Stimulated activated CD8-positive, alpha-beta memory T cell treated with anti-CD3 and anti-CD28 coated beads, Interleukin-7, amount 100 ng/mL, for 24 hours (primary cell): ENCODE measurements at places on chromosomes 4 and X.

DNA sequence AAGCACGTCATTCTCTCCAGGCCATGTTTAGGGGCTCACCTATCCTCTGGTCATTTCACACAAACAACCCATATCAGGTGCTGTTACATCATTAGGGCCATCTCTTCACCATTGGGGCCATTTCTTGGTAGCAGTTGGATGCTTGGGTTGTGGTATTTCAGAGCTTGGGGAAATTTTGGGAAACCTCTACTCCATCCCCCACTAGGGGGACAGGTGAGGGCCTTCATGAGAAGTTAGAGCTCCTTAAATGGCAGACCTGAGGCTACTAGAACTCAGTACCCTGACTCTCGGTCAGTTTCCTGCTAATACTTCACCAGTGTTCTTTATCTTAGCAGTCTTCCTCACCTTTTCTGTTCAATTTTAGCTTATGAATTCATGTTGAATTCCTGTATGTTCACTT is 50.2 kb downstream of the ZNF827 start:
- DNase-seq = no peak

DNA sequence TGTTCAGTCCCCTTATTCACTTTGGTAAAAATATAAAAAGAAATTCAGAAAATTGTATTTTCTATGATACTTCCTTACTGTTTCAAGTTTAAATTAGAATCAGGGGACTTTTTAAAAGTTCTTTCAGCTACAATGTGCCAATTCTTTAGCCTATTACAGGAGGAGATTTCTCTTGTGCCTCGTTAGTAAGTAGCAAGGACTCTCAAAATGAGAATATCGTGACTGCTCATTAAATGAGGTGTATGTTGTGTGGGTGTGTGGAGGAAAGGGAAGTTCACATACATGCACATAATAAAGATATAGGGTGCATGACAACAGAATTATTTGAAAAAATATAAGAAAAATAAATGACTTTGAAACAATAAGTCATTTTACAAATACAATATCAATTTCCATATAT is 190.5 kb downstream of the DTHD1 start:
- DNase-seq = no peak

GRCh38 chrX:20218836-20219505 is 47.7 kb downstream of the RPS6KA3 start:
- DNase-seq = no peak

DNA sequence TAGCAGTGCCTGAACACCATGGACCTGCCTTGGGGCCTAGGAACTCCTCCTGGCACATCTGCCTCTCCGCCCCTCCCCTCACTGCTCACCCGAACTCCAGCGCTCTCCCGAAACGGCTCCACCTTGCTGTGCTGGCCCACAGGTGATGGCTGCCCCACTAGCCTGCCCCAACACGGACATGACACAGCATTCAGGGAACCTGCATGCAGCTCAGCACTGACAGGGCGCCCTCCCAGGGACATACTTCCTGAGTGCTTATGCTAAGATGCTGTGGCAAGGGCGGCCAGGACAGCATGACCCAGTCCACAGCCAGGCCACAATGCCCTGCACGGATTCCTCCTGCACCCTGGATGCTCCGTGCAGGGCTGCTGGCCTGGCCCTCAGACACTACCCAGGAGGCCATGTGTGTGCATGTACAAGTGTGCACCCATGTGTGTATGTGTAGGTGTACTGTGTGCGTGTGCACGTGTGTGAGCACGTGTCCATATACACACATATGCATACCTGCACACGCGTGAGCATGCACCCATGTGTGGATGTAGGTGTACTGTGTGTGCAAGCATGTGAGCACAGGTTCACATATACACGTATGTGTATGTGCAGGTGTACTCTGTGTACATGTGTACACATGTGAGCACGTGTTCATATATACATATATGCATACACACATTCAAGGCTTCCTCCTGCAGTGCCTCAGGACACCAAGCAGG is 6.0 kb downstream of the TMEM271 start:
- DNase-seq = no peak

DNA sequence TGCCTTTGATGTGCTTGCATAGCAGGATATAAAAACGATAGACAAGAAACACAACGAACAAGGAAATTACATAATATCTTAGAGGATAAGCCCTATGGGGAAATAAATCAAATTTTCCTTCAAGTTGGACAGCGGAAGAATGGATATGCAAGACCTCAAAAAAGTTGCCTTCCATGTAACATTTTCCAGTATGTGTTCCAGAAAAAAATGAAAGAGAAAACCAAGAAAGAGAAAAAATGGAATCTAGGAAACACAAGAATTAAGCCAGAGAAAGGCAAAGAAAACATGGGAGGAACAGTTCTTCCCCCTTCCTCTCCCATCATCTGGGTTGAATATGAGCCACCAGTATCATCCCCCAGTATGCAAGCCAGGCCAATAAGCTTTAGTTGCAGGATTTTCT is 34.6 kb upstream of the MID1 start:
- no peak for DNase-seq

DNA sequence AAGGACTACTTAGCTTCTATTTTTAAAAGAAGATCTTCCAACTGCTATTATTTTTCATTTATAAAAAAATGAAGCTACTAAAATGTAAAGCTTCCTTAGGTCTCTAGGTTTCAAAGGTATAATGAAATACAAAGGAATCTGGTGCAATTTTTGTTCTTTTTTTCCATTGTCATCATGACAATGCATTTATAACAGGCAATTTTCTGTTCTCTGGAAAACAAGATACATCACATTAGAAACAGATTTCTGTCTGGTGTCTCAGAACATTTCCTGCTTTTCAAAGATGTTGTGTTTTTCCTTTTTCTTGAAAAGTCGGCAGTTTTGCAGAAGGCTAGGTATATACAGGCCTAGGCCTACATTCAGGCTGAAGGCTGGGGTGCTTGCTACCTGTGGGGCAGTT is 63.6 kb upstream of the ATP8A1 start:
- no peak for DNase-seq

GRCh38 chrX:21770631-21771321 is 12.9 kb upstream of the SMPX start:
- DNase-seq = no peak

DNA sequence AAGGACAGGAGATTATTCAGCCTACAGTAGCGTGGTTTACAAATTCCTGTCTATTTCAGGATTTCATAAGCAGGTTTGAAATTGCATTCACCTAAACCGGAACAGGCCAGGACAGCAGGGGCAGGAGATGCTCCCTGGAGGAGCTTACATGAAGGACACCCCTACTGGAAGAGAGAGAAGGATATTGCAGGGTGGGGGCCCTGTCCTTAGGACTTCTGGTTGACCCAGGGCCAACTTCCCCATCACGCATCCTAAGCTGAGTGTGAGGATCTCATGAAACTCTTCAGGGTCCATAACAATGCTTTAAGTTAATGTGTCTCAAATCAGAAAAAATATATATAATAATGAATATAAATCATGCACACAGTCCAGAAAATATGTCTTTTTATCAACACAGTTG is 6.4 kb upstream of the DHRSX start:
- no peak for DNase-seq

- DNase-seq = no peak
Measured at GRCh38 chr4:154741922-154742850, 1.6 kb upstream of the LRAT start.

- no peak for DNase-seq
Measured at GRCh38 chr4:183438458-183439113, 5.8 kb upstream of the CDKN2AIP start.

DNA sequence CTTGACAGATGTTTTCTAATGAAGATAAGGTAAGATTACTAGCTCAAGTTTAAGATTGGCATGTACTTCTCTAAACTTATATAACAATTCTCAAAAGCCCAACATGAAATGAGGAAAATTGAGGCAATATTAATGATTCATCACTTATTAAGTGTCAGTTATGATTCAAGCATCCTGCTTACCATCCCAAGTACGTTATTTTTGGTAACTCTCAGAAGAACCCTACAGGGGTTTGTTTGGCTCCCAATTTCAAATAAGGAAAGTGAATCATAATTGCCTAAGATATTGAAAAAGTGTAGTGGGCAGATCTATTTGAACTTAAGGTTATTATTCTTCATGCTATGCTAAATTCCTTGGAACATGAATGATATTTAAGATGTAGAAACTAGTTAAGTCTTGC is 387.9 kb upstream of the TENM3 start:
- no peak for DNase-seq
